ENCODE measurements at places on chromosomes 3 and 15.

GRCh38 chr15:90690585-90690984 is 26.6 kb upstream of the BLM start:
- no peak for DNase-seq

DNA sequence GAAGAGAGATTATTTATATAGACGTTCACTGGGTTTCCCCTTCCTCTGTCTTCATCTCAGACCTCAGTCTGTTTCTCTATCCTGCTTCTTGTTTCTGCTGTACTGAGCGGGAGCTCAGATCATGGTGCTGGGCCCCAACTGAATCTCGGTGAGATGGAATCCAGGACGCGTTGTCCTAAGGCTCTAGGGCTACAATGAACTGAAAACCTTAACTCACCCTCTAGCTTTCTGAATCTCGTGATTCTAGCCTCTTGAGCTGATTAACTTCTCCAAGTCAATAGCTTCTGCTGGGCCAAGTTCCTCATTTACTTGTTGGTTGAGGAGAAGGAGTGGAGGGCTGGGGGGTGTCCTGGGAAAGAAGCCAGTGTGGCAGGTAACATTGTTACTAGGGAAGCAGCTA is 32.7 kb upstream of the MAP3K13 start:
- DNase-seq: no peak

DNA sequence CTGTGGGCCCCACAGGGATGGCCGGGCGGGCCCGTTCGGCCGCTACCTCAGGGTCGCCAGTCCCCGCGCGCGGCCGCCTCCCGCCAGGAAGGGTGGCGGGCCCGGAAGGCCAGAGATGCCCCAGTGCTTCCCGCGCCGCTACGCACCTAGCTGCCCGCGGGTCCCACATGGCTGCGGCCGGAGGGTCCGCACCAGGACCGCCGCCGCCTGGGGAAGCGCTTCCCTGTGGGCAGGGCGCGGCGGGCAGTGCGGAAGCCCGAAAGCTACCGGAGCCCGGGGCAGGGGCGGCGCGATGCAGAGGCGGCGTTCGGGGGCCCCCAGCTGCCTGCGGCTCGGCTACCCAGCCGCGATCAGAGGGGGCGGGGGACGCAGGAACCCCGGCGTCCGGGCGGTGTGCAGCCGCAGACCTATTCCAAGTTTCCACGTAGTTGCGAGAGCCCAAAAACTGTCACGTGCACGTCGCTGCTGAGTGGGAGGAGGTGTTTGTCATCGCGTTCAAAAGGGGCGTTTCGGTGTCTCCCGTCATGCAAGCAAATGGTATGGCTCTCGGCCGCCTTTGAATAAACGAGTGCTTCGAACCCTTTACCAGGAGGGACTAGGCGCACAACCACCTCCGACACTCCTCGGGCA is at the start of gene TRANK1:
Gene TRANK1, minus strand, starts transcription at position 414 of the 630 bp plus-strand sequence. Its CDS starts 245 bp downstream, at position 169.
- DNase-seq: peak; percentile 3

- peak; percentile 2 for DNase-seq
Measured at GRCh38 chr15:77107531-77108355, 36.8 kb upstream of the TSPAN3 start.

GRCh38 chr3:46648096-46648495 is 35.8 kb downstream of the FAM240A start:
- no peak for DNase-seq

DNA sequence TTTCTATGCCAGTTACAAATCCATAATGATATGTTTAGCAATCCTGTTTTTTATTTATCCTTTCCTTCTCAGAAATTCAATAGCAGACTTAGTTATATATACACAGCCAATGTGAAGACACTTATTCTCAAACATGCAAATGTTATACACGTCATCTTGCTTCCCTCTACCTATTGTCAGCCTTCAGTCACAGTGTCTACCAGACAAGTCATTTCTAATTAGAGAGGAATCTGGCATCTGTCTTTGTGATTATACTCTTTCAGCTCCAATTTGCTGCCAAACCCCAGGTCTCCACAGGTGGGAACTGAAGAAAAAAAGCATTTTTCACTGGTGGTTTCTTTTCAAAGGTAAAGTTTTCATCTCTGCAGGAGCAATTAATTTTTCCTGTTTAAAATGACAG is 793.1 kb downstream of the AGBL1 start:
- no peak for DNase-seq

- no peak for DNase-seq
Measured at GRCh38 chr15:29420188-29420587, 150.6 kb upstream of the NSMCE3 start.

DNA sequence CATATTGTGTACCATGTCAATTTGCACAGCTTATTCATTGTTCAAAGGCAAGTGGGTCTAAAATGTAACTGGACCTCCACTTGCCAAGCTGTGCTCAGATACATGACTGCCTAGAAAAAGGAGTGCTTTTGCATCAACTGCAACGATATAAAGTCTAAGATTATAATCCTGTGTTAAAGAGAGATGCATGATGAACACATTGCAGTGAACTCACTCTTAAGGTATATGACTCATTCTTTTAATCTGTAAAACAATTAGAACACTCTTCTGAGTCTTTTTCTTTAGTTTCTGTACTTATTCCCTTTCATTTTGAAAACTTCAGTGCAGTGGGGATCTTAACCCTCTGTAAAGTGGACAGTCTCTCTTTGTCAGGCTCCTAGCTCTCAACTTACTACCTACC is 982.8 kb downstream of the ROBO1 start:
- DNase-seq: no peak

- no peak for DNase-seq
Measured at GRCh38 chr3:95434491-95434890, 1371.6 kb downstream of the NSUN3 start.

DNA sequence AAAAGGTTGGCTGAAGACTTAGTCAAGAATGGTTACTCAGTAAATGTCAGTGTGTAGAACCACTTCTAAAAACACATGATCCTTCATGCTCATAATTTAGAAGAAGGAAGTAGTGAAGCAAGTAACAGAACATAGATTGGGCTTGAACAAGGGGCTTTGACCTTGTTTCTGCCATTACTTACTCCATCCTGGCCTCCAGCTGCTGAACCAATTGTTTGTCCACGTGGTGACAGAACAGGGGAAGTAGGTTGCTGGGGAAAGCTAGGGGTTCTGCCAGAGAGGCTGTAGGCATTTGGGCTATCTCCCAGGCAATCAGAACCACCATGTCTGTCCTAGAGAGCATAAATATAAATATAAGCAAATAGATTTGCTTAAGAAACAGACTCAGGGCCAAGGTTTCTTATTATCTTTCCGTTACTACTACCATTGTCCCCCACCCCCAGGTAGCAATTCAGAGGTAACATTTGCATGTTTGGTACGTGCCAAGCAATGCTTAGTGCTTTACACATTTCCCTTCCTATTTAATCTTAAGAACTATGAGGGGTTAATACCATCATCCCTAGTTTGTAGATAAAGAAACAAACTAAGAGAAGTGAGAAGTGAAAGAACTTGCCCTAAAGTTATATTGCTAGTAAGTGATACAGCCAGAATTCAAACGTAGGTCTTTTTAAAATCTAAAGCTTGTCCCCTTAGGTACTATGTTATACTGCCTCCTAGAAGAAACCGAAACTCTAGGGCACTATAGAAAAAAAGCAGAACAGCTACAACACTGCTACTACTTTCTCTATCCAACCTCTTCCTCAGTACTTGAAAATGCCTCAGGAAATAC is 3.0 kb upstream of the SPG11 start:
- DNase-seq: no peak

DNA sequence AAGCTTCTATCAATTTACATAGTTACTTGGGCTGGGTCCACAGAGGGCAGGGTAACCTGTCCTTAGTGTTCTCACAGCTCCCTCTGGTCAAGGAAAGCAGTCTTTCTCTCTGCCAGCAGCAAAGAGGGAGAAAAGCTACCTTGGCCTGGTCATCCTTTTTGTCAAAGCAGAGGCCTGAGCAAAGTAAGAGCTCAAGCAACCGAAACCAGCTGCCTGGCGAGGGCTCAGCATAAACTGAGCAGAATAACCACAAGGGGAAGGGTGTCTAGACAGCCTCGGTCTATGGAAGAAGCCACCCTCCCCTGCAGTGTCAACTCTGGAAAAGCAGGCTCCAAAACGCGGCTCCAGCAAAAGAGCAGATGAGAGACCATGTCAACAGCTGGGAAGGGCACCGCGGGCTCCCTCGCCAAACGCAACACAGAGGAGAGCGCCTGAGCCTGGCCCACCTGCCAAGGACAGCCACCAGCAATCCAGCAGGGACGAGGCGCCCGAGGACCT is 17.4 kb downstream of the LRIG1 start:
- DNase-seq: no peak

GRCh38 chr3:149374793-149375500 is 2.5 kb downstream of the TM4SF1 start:
- DNase-seq: no peak

- DNase-seq: no peak
Measured at GRCh38 chr3:98745718-98746117, 17.4 kb upstream of the ST3GAL6 start.

GRCh38 chr3:151305775-151306151 is 10.9 kb downstream of the GPR87 start:
- DNase-seq: no peak

- DNase-seq: no peak
Measured at GRCh38 chr3:129673897-129674797, 67.7 kb upstream of the PLXND1 start.

- DNase-seq: no peak
Measured at GRCh38 chr15:101446518-101447167, 42.9 kb downstream of the PCSK6 start.

- no peak for DNase-seq
Measured at GRCh38 chr15:73940061-73940981, 14.1 kb downstream of the LOXL1 start.

GRCh38 chr3:30567139-30567753 is 39.2 kb upstream of the TGFBR2 start:
- no peak for DNase-seq
